ENCODE measurements at places on chromosomes 5 and 9.
A peak's percentile ranks its signal among the peaks of the same experiment; 100 is the strongest.

DNA sequence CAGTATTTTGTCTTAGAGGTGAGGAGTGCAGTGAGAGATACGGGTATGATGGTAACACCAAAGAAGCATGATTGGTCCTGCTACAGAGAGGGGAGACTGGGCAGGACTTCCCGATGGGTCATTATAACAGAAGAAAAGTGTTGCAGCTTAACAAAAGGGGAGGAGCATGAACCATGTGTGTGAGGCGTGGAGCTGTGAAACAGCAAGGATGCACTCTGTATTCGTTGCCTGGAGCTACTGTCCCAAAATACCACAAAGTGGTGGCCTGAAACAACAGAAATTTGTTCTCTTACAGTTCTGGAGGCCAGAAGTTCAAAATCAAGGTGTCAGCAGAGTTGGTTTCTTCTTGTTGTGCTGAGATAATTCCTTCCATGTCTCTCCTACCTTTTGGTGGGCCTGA is 59.4 kb upstream of the GRHPR start:
- DNase-seq, result no peak

GRCh38 chr5:77957-78804 is 13.8 kb upstream of the PLEKHG4B start:
- peak; percentile 100 for DNase-seq

- DNase-seq, result no peak
Observed at GRCh38 chr9:130923611-130924447, 15.2 kb downstream of the FIBCD1 start.

- no peak for DNase-seq
Observed at GRCh38 chr5:109407913-109408312, 1.9 kb downstream of the PJA2 start.

- DNase-seq, result no peak
Observed at GRCh38 chr9:9341203-9341602, 1271.6 kb downstream of the PTPRD start.

DNA sequence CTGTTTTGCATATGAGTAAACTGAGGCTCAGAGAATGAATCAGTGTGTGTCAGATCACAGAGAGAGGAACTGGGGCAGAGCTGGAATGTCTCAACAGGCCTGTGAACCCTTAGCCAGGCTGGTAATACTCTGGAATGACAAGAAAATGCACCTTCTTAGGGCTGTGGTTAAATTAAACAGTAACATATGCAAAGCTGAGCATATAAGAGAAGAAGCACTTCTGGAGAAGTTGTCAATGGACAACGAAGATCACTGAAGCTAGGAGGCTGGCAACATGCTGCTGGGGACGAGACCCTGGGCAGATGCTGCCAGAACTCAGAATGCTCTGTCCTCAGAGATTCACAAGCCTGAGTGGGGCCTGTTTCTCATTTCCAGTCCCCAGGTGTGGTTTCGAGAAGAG is 64.6 kb upstream of the EPB41L4B start:
- no peak for DNase-seq

DNA sequence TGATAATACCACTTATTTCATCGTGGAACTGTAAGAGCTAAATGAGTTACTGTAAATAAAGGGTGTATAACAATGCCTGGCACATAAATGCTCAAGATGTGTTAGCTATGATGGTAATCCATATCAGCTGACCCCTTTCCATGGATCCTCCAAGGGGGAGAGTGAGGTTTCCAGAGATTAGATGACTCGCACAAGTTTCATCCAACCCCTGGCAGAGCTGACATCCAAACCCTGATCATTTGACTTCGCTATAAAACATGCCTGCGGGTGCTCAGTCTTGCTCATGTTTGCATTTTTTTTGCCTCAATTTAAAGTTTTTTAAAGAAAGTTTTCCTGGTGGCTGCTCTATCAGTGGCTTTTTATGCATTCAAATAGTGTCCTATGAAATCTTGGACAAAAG is 145.7 kb upstream of the SMIM23 start:
- no peak for DNase-seq

GRCh38 chr5:17748941-17749340 is 114.7 kb downstream of the TAF11L14 start:
- no peak for DNase-seq

DNA sequence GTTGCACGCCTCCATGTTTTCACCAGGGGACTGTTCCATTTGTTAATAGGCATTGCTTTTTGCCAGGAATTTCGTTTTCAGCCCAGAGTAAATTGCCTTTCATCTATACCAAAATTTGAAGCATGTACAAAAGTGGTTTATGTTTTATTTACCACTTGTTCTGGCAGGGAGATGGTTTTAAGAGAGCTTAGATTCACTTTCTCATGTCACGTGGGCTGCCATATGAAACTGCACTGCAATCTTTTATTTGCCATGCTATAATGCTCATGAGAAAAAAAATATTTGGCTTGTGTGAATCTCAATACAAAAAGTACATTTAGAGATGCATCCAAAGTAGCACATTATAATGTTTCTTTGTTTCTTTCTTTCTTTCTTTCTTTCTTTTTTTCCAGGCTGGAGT is 284.1 kb upstream of the GRIA1 start:
- DNase-seq, result no peak
